Activated CD4-positive, alpha-beta T cell treated with anti-CD3 and anti-CD28 coated beads, Interleukin-2, amount 50 U/mL, for 24 hours (primary cell): ENCODE measurements at places on chromosomes 5 and 9.

DNA sequence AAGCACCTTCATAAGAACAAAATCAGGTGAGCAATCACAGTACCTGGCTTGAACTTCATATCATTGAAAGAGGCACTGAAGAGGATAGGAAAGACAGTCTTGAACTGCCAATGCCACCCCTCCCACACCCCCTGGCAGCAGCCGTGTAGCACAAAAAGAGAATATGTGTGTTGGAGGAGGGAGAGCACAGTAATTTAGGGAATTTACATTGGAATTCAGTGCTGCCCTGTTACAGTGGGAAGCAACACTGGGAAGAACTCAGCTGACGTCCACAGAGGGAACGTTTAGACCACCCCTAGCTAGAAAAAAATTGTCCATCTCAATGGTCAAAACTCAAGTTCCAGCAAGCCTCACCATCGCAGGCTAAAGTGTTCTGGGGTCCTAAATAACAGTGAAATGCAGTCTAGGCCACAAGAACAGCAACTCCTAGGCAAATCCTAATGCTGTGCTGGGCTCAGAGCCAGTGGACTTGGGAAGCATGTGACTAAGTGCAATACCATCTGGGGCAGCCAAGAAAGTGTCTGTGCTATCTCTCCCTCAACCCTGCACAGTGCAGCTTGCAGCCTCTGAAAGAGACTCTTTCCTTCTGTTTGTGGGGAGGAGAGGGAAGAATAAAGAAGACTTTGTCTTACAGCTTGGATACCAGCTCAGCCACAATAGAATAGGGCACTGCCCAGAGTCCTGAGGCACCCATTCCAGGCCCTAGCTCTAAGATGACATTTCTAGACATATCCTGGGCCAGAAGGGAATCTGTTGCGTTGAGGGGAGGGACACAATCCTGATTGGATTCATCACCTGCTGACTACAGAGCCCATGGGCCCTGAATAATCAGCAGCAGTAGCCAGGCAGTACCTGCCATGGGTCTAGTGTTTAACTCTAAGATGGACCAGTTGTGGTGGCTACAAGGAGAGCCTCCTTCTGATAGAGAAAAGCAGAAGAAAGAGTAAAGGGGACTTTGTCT, 62.1 kb upstream of the VLDLR start:
- DNase-seq, result no peak

DNA sequence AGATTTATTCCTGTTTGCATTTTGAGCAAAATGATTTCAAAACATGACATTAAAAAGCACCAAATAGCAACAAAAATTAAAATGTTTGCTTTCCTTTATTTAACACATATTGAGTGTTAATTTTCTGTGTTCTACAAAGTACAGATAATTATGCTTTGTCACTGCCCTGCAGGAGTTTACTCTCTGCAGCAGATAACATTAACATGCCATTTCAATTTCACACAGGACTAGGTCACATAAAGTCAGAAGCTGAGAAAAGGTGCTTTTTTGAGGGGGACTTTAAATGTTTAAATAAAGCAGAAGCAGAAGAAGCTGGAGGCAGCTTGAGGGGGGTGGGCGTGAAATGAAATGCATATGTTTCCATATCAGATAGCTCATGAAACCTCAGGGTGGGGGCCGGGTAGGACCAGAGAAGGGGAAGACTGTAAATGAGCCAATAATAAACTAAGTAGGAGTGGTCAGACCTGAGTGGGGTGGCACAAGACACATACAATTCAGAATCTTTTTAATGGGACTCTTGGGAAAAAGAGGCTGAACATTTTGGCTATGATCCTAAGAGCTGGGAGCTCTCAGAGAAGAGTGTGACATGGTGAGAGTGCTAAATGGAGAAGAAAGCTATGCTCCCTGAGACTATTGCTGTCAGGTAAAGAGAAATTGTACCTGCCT, 387.5 kb downstream of the FAM170A start:
- no peak for DNase-seq

GRCh38 chr5:125103459-125103858, 357.0 kb upstream of the ZNF608 start:
- DNase-seq, result no peak

- DNase-seq, result peak; percentile 57
These were observed 6.9 kb downstream of the NOL6 start for GRCh38 chr9:33466565-33467495.

- no peak for DNase-seq
These were observed 315.1 kb downstream of the CCDC171 start for GRCh38 chr9:15867988-15868387.

- no peak for DNase-seq
These were observed 3.2 kb upstream of the ANKHD1 start for GRCh38 chr5:140398379-140398811.

- no peak for DNase-seq
These were observed 31.1 kb downstream of the ZNF484 start for GRCh38 chr9:92846662-92847145.

- no peak for DNase-seq
These were observed 97.0 kb downstream of the GHR start for GRCh38 chr5:42520203-42520602.

DNA sequence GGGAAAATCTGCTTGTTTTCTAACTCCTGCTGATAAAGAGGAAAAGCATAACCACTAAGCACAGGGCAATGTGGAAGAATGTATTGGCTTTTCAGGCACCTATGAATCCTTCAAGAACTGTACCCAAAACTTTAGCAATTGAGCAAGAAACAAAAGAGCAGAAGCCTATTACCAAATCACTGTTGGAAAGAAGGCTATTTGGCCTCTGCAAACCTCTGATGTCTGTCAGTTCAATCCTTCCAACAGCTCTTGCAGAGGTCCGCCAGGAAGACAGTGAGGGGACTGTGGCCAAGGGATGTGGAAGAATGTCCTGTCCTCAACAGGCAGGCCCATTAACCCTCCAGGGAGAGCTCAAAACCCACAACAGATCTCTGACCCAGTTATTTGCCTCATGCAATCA, 328.6 kb downstream of the ENC1 start:
- DNase-seq, result no peak

DNA sequence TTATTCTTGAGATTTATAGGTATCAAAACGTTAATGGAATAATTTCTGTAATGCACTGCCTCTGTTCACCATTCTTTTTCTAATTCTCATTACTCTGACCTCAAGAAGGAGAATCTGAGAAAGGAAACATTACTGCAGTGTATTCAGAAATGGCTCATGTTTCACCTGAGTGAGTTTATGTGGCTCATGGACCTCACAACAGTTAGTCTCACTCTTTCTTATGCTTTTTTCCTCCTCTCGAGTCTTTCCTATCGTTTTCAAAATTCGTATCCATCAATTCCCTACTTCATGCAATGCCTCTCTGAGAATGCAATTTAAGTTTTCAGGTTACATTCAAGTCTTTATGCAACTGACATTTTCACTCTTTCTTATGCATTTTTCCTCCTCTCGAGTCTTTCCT, 9.6 kb downstream of the CDH10 start:
- DNase-seq, result no peak

DNA sequence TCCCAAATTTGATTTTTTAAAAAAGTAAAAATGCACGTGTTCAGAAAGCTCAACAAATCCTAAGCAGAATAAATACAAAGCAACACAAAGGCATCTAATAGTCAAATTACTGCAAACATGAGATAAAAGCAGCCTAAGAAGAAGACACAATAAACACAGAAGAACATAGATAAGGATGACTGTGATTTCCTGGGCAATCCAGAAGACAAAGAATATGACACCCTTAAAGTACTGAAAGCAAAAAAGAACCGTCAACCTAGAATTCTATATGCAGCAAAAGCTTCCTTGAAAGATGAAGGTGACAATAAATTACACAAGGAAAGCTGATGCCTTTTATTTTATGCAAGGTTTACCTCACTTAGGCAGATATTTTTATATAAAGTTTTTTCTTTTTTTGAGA, 58.2 kb downstream of the NACC2 start:
- no peak for DNase-seq

DNA sequence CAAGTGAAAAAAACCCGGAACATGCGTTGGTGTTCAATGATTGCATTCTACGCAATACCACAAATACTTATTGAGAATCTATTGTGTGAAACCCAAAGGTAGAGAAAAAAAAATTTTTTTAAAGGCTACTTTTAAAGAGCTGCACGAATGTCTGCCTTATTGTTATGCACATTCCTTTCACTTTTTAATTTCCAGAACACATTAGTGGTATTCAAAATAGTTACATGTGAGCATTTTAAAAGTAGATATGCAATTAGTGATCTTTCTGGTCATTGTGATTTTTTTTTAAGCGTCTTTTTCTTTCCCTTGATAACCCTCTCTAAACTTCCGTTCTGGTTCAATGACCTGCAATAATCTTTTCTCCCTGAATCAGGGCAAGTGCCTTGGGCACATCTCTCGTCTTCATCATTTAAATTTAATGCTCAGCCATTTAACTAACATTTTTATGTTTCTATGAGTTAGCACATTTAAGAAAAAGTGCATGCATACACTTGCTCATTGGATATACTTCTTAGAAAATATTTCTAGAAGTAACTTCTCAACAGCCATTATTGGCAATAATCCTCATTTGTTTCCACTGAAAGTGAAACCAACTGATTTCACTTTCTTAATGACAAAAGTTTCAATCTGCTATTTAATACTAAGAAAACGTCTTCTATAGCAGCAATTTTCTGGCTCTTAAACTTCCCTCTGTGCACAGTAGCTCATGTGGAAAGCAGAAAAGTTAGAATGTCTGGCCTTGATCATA, 80.3 kb downstream of the CDH6 start:
- DNase-seq, result no peak

- DNase-seq, result no peak
These were observed 30.3 kb upstream of the DENND4C start for GRCh38 chr9:19200229-19200628.

GRCh38 chr9:114112778-114113584, 13.9 kb upstream of the KIF12 start:
- DNase-seq, result no peak

DNA sequence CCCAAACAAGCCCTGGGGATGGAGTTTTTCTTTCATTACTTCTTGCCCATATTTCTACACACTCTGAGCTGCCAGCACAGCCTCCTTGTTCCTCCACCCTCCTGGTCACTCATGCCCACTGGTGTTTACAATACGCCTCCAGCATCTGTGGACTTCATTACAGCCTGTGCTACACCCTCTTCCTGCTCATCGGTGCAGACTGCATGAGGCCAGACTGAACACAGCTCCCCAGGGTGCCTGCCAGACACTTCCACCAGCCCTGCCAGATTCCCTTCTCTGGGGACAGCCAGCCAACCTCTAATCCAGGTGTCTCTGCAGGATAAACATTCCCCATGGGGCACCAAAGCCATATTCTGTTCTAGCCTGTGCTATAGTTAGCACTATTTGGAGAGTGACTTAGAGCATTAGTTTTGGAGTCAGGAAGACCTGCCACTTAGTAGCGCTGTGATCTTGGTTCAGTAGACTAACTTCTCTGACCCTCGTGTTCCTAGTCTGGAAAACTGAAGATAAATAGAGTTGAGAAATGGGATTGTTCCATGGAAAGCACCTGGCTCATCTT, 163.8 kb upstream of the KLF4 start:
- no peak for DNase-seq

- DNase-seq, result no peak
These were observed 84.8 kb downstream of the EQTN start for GRCh38 chr9:27212191-27212590.

DNA sequence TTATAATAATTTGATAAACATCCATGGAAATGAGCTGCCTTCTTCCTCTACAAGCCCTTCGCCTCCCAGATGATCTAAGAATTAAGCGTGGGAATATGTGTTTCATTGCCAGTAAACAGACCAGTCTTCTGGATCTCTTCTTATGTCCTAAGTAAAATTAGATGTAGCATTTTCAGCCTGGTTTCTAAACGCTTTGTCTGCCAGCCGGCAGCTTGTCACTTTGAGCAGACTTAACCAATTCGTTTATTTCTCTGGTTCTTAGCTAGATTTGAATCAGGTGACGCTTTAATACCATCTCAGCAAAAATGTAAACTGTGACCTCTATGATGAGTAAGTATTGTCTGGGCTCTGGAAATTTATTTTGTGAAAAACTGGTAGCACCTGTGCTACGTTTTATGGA, 380.6 kb upstream of the NUDT12 start:
- DNase-seq, result no peak

DNA sequence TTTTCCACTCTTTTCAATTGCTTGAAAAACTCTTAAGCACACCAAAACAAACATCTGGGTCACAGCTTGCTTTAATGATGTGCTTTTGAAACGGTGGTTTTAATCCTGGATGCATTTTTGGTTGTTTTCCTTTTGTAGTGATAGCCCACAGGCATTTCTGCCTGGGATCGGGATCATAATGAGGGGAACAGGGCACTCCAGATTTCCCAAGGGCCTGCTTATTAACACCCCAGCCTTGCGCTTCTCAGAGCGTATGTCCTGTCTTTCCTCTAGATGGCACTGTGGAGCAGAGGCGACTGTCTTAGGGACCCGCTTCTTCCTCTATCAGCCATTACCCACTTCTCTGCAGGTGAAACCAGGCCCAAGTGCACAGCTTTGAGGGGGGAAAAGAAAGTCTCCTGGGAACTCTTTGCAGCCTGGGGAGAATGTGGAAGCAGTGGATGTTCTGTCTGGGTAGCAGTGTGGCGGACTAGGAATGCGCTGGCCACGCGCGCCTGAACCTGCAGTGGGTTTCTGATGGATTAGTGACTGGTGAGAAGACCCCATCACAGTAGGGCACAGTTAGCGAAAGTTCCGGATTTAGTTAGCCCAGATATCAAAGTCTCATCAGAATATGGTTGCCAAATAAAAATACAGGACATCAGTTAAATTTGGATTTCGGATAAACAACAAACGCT, 190.1 kb downstream of the GNA14 start:
- peak; percentile 60 for DNase-seq

DNA sequence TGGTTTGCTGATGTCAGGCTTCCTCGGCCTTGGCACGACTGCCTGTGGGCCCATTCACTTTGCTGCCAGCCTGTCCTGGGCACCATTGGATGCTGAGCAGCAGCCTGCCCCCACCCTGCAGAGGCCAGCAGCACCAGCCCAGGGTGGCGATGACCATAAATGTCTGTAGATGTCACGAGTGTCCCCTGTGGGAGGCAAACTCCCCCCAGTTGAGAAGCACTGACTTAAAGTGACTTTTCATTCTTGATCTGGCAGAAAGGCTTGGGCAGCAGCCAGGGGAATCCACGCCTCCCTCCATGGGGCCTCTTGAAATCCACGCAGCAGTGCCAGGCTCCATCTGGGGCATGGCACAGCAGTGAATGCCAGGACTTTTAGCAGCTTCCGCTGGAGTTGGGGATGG, 21.8 kb downstream of the IRX4 start:
- DNase-seq, result no peak

GRCh38 chr5:123873846-123874245, 361.9 kb downstream of the CSNK1G3 start:
- no peak for DNase-seq

GRCh38 chr9:120982836-120983235, 56.2 kb upstream of the TRAF1 start:
- no peak for DNase-seq

- no peak for DNase-seq
These were observed 100.6 kb downstream of the LHFPL2 start for GRCh38 chr5:78547731-78548615.

GRCh38 chr5:142998316-142999020, 228.3 kb downstream of the ARHGAP26 start:
- no peak for DNase-seq
